ENCODE measurements at places on chromosomes 5 and 9.

- DNase-seq = no peak
These were observed 142.5 kb downstream of the ACER2 start for GRCh38 chr9:19551124-19551929.

DNA sequence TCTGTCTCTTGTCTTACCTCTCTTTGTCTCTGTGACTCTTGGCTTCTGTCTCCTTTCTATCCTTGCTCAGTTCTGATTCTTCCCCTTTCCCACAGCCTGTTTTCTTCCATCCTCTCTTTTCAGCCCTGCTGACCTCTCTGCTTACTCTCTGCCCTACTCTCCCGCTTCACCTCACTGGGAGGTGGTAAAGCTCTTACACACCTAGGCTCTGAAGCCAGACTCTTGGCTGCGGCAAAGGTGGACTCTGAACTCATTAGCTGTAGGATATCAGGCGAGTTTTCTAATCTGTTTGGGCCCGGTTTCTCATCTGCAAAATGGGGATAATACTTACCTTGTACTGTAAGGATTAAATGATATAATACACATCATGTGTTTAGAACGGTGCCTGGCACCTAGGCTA lies 11.1 kb downstream of the PCDH1 start:
- no peak for DNase-seq

- peak; percentile 25 for DNase-seq
These were observed 71.6 kb upstream of the GALNT10 start for GRCh38 chr5:154118893-154119336.

GRCh38 chr5:169686137-169686536 lies 49.1 kb downstream of the DOCK2 start:
- no peak for DNase-seq

DNA sequence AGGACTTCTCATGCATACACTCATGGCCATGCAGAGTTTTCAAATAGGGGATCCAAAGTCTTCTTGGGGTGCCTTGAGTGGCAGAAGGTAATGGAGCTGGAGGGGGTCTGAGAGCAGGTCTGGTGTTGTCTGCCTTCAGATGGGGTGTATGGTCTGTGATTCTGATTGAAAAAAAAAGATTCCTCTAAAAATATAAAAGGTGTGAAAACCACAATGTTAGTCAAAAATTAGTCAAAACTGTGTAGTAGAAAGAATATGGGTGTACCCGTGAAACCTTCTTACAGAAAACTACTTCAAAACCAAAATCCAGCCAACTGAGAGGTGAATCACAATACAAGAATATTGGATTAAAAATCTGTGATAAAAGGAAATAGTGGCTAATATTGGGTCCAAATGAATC lies 20.1 kb downstream of the DOCK2 start:
- no peak for DNase-seq

All from fibroblast of skin of right biceps (primary cell).